Suppressor macrophage treated with lipopolysaccharide for 4 hours (primary cell): ENCODE measurements at places on chromosomes 2 and 18.

DNA sequence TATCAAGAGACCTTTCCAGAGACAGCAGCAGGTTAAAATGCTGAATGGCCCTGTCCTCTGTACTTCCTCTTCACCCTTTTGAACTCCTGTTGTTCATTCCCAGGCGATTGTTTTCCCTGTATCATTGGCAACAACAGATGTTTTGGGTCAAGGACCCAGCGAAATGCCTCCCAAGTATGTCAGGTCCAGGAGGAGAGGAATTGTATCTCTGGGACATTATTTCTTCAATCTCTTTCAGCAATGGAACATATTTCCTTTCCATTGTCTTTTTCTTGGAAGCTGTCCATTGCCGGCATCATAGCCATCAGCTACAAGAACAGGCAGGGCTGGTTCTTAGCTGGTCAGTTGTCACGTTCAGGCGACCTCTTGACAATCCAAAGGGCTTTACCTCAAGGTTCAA lies 76.2 kb downstream of the NRP2 start:
- DNase-seq: no peak

GRCh38 chr2:78993518-78994148 lies 31.9 kb upstream of the REG3G start:
- no peak for DNase-seq

DNA sequence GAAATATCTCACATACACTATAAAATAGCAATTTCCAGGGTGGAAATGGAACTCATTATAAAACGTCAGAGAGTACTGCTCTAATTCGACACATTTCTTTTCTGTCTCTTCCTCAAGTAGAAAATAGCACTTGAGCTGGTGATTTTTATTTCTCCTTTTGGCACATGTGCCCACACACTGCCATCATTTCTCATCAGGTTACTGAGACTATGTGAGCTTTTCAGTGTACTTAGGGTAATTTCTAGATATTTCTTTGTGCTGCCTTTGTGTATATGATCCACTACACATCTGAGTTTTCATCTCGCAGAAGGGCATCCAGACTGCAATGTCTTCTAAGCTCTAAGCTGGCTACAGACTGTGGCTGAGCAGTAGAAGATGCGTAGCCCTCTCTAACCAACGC lies 62.1 kb upstream of the PGAP1 start:
- peak; percentile 53 for DNase-seq

DNA sequence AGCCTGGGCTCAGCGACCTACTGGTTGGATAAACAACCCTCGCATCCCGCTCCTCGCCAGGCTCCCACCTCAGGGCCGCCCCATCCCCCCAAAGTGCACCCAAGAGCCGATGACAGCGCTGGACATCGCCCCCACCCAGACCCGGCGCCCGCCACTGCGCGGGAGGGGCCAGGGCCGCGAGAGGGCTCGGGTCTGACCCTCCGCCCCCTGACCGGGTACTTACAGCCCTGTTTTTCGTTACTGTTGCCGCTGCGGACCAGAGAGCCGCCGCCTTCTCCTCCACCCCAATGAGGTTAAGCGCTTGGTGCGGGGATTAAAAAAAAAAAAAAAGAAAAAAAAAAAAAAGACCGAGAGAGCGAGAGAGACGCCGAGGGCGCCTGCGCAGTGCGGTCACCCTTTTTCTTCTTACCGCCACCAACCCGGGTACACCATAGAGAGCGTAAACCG lies at the start of gene CLASP1:
CLASP1 (minus strand) TSS at position 314 of the 447 bp plus-strand sequence. CDS start 43,567 bp downstream, outside the sequence.
- peak; percentile 49 for DNase-seq

DNA sequence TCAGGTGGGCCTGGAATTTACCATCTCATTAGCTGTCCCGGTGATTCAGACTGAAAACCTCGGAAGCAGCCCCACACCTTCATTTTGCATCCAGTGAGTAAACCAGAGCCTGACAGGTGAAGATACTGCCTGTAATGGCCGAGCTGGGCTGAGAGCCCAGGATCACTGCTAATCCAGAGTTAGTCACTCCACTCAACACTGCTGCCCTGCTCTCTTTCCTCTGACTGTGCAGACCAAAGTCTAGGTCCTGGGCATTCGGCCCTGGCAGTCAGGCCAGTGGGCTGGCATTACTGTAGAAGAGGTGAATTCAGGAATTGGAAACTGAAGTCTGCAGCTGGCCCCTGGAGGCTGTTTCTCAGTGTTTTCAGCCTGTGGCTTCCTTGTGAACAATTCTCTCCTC lies 44.3 kb downstream of the TMEM17 start:
- no peak for DNase-seq

DNA sequence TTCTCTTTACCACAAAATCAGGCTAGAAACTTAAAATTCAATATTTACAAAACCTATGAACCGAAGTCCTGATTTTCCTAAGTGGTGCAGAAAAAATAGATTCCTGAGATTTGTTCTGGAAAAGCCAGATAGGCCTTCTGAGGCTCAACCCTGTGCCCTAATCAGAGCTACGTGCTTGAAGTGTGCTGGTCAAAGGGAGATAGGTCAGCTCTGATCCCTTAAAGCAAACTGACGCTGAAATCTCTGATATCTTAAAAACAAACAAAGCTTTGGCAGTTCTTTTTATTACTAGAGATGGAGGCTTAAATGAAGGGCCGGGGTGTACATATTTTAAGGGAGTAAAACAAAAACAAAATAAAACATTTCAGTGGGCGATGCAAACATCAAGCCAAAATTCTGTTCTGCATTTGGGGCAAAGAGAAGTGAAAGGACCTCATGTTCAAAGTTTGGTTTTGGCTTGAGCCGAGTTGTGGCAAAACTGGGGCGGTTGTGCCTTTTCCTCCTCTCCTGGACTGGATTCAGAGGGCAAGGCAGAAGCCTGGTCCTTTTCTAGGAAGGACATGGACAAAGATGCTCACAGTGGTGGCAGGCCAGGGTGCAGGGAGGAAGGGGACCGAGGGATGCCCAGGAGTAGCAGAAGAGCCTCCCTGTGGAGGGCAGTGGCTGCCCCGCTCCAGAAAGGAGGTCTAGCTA lies 295.0 kb downstream of the CDCA7 start:
- no peak for DNase-seq

DNA sequence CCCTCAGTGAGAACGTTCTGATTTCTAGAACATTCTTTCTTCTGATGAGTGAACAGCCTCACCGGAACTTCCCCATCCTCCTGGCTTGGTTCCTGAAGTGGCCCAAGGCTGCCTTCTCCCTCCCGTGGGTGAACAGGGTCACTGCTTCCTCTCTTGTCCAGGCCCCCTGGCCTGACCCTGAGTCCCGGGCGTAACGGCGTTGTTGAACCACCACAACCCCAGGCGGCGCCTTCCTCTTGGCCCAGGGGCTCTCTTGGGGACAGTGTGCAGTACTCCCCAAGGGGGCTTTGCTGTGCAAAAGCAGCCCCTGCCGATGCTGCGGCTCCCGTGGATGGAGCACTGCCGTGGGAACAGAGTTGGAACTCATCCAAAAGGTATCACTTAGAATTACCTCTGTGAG lies 147.2 kb downstream of the TSN start:
- no peak for DNase-seq

DNA sequence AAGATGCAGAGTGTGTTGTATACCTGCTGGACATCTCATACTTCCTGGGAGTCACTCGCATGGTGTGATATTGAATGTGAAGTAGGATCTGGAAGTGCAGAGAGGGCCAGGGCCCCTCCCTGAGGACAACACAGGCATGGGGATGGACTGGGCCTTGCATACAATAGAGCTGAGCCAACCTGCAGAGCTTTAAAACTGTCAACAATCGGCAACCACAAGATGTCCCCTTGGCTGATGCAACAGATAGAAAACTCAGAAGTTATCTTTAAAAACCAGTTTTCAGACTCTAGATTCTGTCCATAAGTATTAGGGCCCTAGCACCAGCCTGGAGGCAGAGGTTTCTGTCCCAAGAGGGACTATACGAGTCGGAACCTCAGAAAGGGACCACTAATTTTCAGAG lies 19.7 kb downstream of the EVA1A start:
- no peak for DNase-seq

GRCh38 chr2:100237770-100238169 lies 84.5 kb downstream of the LONRF2 start:
- DNase-seq: no peak

DNA sequence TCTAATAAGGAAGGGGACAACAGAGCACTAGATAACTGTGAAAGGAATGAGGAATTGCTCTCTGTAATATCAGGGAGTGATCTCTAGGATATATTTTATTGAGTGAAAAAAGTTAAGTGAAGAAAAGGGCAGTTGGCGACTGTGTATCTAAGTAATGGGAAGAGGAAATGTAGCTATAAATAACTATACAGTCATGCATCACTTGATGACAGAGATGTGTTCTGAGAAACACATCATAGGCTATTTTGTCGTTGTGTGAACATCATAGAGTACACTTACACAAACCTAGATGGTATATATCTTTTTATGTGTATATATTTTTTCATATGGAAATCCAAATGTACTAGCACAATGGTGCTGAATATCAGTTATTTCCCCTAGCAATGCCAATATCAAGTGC lies 329.3 kb downstream of the TXNL1 start:
- peak; percentile 50 for DNase-seq

- no peak for DNase-seq
Measured at GRCh38 chr2:51441786-51442185, 409.9 kb upstream of the NRXN1 start.

GRCh38 chr2:75513616-75514170 lies 47.0 kb downstream of the EVA1A start:
- no peak for DNase-seq

- DNase-seq: no peak
Measured at GRCh38 chr2:208097801-208098200, 26.5 kb downstream of the CRYGD start.

- no peak for DNase-seq
Measured at GRCh38 chr2:75560022-75560767, 544 bp downstream of the EVA1A start.

DNA sequence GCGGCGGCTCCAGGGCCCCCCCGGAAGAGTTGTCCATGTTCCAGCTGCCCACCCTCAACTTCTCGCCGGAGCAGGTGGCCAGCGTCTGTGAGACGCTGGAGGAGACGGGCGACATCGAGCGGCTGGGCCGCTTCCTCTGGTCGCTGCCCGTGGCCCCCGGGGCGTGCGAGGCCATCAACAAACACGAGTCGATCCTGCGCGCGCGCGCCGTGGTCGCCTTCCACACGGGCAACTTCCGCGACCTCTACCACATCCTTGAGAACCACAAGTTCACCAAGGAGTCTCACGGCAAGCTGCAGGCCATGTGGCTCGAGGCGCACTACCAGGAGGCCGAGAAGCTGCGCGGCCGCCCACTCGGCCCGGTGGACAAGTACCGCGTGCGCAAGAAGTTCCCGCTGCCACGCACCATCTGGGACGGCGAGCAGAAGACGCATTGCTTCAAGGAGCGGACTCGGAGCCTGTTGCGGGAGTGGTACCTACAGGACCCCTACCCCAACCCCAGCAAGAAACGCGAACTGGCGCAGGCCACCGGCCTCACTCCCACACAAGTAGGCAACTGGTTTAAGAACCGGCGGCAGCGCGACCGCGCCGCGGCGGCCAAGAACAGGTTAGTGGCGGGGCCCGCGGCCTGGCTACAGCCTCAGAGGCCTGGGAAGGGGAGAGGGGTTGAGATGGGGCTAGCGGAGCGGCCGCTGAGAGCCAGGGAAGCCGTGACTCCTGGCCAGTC lies 965 bp downstream of the SIX3 start:
- no peak for DNase-seq

DNA sequence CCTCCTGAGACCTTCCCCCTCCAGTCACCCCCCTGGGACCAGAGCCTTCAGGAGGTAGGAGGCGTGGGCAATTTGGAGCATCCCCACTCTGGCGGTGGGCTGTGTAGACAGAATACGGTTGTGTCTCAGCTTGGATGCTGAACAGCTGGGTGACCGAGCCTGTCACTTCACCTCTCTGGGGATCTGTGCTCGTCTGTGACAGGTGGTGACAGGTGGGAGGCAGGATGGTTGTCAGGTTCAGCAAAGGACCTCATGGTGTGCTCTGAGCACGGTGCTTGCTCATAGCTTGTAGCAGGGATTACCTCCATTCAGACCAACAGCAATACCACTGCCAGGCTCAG lies 186.5 kb upstream of the HS6ST1 start:
- DNase-seq: no peak

DNA sequence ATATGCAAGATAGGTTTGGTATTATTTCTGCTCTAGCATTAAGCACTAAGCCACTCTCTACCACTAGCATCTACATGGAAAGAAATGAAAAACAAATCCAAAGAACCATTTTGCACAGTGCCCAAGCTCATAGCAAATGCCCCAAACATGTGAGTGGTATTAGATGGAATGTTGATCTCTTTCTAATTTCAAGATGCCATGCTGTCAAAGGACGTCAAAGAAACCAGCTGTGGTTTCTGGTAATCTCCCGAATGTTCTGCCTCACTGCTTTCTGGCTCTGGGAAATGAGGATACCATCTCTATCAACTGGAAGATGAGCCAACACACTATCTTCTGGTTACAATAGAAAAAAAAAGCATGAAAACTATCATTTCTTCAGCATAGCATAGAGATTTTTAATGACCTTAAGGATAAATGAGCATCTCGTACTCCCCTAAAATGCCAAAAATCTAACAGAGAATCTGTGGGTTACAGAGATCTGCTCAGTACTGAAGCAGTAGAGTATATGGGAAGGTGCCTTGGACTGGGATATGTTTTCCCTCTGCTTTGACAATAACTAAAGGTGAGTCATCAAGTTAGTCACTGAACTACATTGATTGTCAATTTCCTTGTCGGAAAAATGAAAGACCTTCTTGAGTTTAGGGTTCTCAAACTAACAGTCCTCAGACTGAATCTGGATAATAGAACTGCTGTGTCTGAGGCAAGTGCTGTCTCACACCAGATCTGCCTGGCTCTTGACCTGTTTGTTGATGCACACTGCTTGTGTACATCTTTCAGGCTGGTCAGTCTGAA lies 244.8 kb upstream of the NCKAP5 start:
- DNase-seq: no peak

- DNase-seq: no peak
Measured at GRCh38 chr2:102080451-102081242, 61.9 kb upstream of the IL1R1 start.

GRCh38 chr18:73315381-73315780 lies 447.6 kb upstream of the NETO1 start:
- DNase-seq: no peak

DNA sequence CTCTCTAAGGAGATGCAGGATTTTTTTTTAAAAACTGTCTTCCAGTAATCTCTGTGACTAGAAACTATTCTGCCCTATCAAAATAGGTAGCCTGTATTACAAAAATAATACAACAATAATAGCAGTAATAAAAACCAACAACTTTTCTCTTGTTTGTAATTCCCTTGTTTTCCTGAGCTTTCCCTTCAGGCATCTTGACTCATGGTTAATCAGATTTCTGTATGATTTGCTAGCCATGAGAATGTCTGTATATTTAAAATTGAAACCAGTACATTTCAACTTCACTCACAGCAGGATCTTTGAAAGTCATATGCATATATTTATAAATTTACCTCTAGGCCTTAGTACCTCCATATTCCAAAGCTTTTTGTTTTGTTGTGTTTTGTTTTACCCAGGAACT lies 38.2 kb downstream of the SLC4A10 start:
- DNase-seq: no peak

GRCh38 chr2:241064802-241065354 lies 37.2 kb downstream of the MTERF4 start:
- no peak for DNase-seq
